ENCODE measurements at places on chromosomes 3 and 15.

GRCh38 chr3:132553826-132554225 lies 43.2 kb upstream of the ACKR4 start:
- DNase-seq = no peak

DNA sequence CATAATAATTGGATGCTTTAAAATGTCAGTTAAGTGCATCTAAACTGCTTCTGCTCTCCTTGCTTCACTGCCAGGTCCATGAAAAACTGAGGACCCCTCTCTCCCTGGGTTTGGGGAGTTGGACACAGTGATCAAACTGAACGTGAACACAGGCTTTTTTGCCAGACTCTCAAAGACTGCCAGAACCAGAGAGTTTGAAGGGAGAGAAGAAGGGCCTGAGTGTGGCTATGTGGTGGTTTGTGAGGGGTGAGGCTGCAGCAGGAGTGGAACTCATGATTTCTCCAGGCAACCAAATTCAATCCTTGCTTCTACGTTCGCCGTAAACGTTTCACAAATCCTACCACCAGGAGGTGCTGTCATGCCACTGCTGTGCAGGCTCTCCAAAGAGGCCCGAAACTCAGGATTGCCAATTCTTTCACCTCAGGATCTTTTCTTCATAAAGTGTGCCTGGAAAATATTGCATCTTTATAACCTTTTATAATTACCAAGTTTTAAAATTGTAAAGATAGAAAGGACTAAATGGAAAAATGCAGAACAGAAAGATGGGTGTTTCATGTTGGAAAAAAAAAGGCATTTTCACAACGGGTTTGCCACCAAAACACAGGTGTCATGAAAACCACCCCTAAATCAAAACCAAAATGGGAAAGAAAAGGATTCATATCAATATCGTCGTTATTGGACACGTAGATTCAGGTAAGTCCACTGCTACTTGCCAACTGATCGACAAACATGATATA lies 19.7 kb downstream of the TM4SF4 start:
- peak; percentile 86 for DNase-seq

DNA sequence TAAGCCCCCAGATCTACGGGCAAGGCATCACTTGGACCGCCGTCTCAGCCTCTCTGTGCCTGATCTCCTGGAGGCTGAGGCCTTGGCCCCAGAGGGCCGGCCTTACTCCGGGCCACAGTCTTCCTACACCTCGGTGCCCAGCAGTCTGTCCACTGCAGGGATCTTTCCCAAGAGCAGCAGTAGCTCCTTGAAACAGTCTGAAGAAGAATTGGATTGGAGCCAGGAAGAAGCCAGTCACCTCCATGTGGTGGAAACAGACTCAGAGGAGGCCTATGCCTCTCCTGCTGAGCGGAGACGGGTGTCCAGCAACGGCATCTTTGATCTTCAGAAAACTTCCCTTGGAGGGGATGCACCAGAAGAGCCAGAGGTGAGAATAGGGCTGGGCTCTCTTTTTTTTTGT lies 67.0 kb downstream of the MCTP2 start:
- no peak for DNase-seq

DNA sequence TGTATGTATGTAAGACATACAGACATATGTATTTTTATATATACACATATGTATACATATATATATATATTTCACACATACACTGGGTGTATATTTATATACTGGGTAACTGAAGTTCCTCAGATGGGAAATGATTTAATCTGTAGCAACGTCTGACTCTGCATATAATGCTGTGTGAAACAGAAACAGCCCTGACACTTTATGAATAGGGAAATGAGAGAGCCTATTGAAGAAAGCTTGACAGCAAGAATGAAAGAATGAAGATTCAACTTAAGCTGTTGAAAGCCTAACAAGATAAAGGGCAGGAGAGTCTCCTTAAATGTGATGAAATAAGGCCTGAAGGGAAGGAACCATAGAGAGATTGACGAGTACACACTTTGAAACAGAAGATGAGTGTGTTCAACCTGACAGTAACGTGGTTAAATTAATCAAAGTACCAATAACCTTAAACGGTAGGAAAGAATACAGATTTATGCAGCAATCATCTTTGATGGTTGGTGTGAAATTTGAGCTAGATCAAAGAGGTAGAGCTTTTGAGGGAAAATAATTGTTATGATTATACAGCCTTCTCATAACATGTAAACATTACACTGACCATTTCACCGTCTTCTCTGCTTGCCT lies 169.9 kb downstream of the MECOM start:
- peak; percentile 5 for DNase-seq

- no peak for DNase-seq
These were observed 17.0 kb downstream of the CELF6 start for GRCh38 chr15:72302955-72303354.

GRCh38 chr3:144809380-144809779 lies 837.8 kb downstream of the DIPK2A start:
- peak; percentile 73 for DNase-seq

DNA sequence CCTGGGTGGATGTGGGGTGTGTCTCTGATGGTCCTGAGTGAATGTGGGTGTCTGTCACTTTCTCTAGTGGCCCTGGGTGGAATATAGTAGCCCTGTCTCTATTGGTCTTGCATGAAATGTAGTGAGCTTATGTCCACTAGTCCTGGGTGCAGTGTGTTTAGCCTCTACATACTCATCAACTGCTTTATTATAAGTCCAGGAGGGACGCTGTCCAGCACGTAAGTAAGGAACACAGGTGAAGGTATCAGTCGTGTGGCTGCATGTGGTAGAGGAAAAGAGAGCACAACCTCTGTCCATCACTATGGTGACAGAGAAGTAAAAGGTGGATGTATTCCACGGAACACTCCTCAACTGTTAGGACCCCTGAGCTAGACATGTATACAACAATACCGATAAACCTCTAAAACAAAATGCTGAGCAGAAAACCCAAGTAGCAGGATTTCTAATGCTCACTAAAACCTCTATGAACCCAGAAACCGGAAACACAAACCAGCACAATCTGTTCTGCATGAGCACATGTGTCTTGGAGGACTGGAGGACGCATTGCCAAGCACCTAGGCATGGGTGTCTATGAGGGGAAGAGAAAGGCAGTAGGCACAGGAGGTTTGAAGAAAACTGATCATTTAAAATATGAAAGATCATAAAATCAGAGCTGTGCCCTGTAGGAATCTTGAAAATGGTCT lies 11.0 kb downstream of the LTF start:
- DNase-seq = no peak

DNA sequence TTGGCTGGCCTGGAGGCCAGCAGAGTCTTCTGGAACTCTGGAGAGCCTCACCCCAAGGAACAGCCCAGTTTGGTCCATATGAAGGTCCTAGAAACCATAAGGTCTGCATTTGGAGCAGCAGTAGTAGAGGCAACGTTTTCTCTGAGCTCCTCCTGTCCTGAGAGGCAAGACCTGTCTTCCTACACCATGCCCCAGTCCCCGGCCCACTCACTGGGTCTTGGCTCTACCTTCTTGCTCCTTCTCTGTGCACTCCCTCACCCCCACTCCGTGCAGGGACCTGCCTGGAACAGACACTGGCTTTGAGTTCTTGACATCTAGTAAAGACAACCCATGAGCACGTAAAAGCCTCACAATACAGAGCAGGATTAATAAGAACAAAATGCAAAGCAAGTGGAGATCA lies 76.6 kb downstream of the CHRD start:
- no peak for DNase-seq

DNA sequence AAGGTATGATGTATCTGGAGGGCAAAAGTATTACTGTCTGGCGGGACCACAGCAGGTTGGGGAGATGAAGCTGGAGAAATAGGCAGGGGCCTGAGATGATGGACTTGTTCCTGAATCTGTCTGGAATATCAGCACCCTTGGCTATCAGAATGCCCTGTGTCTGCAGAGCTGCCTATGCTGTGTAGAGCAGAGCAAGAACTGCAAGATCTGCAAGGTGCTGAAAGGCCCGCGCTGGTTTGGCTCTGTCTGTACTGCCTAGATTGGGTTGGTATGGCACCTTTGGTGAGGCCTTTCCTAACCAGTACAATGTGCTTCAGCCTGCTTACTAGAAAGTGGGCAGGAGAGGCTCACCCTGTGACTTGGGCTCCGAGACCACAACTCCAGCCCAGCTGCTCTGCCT lies 96.8 kb downstream of the WDR76 start:
- no peak for DNase-seq

DNA sequence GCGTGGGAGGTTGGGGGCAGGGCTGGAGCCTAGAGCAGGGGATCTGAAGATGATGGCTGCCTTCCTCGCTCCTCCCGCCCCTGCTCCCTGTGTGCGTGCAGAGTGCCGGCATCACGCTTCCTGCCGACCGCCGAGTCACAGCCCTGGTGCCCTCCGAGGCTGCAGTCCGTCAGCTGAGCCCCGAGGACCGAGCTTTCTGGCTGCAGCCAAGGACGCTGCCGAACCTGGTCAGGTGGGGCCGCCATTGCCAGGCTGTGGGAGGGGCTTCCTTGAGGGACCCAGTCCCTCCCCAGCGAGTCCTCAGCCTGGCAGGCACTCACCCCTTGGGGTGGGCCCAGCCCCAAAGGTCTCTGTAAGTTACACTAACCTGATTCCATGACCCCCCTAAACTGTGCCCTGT lies 17.6 kb downstream of the STAB1 start:
- DNase-seq = no peak

DNA sequence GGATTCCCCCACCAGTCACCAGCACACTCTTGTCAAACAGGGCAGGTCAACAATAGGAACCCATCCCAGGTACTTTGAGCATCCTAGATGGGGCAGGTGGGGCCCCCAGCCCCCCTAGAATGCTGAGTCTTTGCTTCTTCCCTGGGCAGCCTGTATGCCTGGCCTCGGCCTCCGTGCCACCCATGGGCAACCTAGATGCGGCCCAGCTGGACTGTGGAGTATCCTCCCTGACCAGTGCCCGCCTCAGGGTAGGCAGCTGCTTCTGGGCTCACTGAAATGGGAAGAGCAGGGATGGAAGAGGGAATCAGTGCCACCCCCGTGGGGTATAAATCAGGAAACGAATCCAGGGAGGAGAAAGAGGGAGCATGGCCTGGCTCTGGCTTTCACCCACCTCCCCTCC lies 10.9 kb downstream of the DNAH1 start:
- DNase-seq = no peak

- peak; percentile 24 for DNase-seq
These were observed 110.1 kb downstream of the DNAH12 start for GRCh38 chr3:57434041-57434440.

DNA sequence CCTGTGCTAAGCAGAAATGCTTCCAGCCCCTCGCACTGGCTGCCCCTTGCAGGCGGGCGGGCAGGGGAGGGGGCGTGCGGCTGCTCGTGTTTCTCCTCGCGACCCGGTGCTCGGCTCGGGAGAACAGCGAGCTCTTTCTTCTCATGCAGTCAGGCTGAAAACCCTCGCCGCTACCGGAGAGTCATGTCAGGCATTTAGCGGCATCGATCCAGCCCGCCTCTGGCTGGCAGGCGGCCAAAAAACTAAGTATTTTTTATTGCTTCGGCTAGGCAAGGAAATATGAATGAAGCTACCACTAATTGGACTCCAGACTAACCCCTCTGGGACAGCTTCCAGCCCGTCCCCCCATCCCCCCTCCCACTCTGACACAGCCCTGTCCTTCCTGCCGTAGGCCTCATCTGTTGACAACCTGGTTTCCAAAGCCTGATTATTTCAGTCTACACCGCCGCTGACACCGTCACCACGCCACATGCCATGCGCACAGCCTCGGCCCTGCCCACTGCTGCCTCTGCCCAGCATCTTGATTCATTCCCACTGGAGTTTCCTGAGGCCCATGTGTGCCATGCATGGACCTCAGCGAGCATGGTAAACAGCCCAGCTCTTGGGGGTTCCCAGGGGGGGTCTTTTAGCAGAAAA lies 35.3 kb downstream of the TLE3 start:
- DNase-seq = no peak

DNA sequence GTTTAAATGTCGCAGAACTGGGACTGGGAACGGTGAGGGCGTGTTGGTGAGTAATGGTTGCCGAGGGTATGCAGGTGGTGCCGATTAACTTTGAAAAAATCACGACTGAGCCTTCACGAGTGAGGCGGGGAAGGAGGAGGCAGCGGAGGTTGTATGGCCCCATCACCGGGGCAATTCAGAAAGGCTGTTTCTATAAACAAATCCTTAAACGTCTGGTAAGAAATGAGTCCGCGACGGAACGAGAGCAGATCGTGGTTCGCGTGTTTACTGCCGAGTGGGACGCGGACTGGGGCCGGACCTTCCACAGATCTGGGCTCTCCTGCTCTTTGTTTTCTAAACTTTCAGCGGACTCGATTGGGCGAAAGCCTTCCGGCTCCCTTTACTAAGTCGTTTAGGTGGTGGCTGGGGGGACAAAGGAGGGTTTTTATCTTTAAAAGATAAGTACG lies 2.7 kb downstream of the IGF1R start:
- DNase-seq = peak; percentile 15

- no peak for DNase-seq
These were observed 74.9 kb downstream of the IGF1R start for GRCh38 chr15:98723195-98723594.

DNA sequence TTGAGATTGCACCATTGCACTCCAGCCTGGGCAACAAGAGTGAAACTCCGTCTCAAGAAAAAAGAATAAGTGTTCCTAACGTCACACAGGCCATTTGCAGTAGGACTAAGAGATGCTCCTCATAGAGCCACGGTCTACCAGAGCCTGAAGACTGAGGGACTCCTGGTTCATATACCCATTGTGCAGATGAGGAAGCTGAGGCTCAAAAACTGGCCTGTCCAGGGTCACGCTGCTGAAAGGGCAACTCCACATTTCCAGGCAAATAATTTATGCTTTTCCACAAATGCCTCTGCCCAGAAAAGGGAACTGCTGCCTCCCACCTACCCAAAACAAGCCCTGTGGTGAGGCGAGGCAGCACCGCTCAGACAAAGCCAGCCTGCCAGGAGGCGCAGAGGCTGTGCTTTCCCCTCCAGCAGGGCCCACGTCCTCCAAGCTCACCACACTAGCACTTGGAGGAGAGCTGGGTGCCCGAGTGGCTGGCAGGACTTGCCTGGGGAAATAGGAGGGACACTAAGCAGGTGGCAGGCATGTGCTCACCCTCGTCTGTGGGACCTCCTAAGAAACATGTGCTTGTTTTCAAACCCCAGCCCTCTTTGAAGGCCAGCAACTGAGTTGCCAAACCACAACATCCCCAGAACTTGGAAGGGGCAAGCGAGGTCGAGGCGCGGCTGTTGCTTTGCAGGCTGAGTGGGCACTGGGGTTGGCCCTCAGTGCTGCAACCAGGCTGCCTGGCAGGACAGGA lies 195.6 kb downstream of the XXYLT1 start:
- DNase-seq = no peak

GRCh38 chr15:42059661-42060476 lies 34.5 kb downstream of the PLA2G4D start:
- peak; percentile 75 for DNase-seq

- DNase-seq = peak; percentile 37
These were observed 127.2 kb downstream of the GHSR start for GRCh38 chr3:172321035-172321434.

GRCh38 chr3:50205413-50206276 lies 574 bp downstream of the SLC38A3 start:
- DNase-seq = no peak
